ENCODE measurements at places on chromosomes 11 and 22.

GRCh38 chr11:130049328-130049771 is 20.3 kb upstream of the APLP2 start:
- no peak for DNase-seq

- no peak for DNase-seq
These were observed 7.2 kb downstream of the POLD4 start for GRCh38 chr11:67345920-67346819.

- DNase-seq = no peak
These were observed 146.8 kb downstream of the MN1 start for GRCh38 chr22:27654546-27655445.

DNA sequence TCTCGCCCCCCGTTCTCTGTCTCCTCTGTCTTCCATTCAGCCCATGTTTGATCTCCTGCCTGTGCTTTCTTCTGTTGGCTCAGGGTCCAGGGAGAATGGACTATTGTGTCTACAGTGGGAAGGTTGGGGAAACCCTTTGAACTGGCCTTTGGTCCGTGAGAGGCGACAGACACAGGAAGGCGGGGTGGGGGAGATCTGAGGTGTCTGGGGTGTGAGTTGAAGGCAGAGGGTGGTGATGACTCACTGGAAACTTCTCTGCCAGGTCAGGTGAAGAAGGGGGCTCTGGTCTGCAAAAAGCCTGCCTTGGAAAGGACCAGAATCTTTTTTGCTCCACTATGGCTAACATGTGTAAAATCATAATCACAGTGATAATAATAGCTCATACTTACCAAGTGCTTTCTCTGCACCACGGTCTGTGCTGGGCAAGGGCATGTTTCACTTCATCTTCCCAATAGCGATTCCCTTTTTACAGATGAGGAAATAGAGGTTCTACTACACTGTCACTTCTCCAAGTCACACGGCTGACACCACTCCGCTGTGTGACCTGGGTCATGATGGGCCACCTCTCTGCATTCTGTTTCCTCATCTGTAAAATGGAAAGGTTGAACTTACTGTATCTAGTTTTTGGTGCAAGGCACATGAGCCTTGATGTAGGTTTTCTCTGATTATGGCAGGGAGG is 99.8 kb upstream of the ALX4 start:
- no peak for DNase-seq

- DNase-seq = no peak
These were observed 10.1 kb downstream of the PRR14L start for GRCh38 chr22:31739795-31740201.

DNA sequence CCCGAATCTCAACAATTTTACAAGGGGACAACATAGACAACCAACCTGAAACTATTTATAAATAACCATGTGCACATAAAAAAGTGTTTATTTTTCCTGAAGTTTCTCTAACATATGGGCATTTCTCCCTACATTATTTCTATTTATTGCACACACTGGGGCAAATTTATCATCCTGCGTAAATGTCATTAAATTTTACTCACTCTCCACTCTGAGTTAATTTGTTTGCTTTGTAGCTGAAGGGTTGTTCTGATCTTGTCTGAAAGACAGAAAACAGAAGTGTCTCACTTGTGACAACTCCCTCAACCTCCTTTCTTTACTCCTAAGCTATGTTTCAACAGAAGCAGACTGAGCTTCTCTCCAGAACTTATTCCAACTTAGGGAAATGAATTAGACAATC is 194.2 kb downstream of the HIPK3 start:
- no peak for DNase-seq

DNA sequence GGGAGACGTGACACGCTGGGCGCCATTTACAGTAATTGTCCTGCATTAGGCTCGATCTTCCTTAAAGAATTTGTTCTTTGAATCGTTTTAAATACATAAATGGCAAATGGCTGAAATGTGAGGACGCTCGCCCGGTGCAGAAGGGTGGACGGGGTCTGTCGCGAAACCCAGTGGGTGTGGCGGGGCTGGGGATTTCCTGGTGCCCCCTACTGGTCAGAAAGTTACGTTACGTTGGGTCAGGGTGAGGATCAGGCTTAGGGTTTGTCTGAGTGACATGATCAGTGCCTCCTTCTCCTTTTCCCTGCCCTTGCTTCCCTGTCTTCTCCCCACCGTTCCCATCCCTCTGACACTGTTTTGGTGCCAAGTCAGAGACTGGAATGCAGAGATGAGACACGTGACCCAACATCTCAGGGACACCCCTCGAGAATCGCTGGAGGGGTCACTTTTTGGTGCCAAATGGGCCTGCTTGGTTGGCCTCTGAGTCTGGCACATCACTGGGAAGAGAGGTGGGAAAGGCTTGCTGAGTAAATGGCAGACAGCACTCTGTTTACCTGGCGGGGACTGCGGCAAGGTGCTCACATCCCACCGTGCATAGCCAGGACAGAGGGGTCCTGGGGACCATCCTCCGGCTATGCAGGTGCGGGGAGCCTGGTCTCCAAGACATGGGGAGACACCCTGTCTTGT is 1107.6 kb downstream of the BRD1 start:
- no peak for DNase-seq

All from NCI-H1694 (cell line).